Muscle of leg (tissue), 16 donors: ENCODE measurements at places on chromosomes 16 and 17.

DNA sequence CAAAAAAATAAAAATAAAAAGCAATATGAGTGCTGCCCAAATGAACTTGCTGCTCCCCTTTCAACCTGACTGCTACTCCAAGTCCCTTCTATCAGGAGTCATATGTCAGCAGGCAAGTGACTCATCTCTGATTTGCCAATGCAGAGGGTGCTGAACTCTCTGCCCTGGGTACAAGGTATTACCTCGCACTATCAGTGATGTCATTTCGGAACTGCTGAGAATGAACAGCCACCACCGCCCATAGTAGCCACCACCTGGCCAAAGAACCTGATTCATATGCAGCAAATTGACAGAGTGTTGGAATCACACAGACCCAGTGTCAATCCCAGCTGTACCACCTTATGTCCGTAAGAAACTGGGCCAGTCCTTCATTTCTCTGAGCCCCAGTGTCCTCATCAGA, 31.2 kb downstream of the LYRM9 start:
- DNase-seq: no peak

- no peak for DNase-seq
Measured at GRCh38 chr17:36613155-36613554, 11.8 kb downstream of the MRM1 start.

- no peak for DNase-seq
Measured at GRCh38 chr17:2580151-2580550, 13.3 kb upstream of the PAFAH1B1 start.

GRCh38 chr17:30343796-30344195, 9.9 kb upstream of the TMIGD1 start:
- no peak for DNase-seq

DNA sequence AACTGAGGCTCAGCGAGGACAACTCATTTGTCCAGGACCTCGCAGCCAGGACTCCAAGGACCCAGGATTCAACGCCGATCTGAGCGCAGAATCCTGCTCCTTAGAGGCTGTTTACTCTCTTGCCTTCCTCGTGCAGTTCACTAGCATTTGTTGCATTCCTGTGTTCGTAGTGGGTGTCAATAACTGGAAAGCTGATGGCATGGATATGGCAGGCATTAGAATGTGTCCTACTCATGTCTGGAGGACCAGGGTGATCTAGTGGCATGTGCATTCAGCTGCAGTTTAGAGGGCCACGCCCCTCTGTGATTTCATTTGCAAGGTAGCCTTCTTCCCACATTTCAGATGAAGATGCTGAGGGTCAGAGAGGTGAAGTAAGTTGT, 510 bp downstream of the CRISPLD2 start:
- DNase-seq: no peak

- DNase-seq: no peak
Measured at GRCh38 chr17:36942019-36942599, 4.8 kb downstream of the LHX1 start.

DNA sequence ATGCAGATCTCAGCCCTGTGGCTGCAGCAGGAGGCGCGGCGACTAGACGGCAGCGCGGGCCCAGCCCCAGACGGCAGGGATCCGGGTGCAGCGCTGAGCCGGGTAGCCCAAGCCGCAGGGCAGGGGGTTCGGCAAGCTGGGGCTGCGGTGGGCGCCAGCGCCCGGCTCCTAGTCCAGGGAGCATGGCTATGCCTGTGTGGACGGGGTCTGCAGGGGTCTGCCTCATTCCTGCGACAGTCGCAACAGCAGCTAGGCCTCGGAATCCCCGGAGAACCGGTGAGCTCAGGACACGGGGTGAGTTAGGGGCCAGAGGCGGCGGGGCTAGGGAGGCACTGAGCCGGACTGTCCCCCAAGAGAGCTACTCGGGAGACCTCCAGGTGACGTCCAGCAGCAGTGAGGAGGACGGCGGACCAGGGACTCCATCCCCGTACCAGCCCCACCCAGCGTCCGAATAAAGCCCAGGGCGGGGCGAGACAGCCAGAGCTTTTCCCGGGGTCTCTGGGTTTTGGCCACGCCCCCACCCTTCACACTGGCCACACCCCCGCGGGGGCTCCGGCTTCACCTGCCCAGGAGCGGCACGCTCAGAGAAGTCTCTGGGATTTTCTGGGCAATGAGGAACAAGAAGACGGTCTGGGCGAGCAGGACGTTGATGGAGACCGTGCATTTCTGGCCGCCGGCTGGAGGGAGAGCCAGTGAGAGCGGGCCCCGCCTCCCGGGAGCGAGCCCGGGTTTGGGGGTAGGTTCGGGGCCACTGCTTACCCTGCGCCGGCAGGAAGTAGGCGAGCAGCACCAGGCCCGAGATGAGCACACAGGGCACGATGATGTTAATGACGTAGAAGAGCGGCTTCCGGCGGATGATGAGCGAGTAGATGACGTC, 1.1 kb downstream of the C17orf107 start:
- peak; percentile 56 for DNase-seq

- DNase-seq: no peak
Measured at GRCh38 chr17:17666111-17666714, 15.0 kb upstream of the RAI1 start.

GRCh38 chr17:80457236-80457856, 19.1 kb downstream of the NPTX1 start:
- no peak for DNase-seq

GRCh38 chr17:44761932-44762810, 3.4 kb downstream of the ADAM11 start:
- DNase-seq: no peak

- DNase-seq: peak; percentile 44
Measured at GRCh38 chr17:43528319-43528987, 17.7 kb downstream of the ETV4 start.

DNA sequence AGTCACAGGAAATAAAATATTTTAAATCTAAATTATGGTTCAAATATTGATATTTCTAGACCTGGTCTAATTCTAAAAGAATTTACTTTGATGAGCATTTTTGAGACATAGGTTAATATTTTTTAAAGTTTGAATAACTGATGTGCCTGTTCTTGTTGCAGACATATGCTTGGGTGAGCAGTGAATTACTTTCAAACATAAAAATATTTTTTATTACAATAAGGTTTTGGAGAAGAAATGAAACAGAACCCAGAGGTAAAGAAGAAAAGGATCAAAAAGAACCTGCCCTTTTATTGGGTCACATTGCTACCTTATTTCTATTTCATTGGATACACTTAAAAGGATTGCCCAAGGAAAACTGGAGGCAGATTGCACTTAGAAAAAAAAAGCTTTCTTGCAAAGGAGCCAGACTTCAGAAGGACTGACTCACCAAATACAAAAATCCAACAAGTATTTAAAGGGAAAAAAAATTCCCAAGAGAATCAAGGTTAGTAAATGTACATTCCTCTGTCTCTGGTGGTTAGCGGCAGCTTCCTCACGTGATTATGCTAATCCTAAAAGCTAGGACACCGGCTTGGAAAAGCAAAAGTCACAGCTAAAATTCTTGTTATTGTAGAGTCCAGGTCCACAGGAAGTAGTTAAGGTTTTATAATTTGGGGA, 18.5 kb downstream of the ENPP7 start:
- no peak for DNase-seq

GRCh38 chr17:81537343-81537855, 9.2 kb downstream of the FSCN2 start:
- no peak for DNase-seq

DNA sequence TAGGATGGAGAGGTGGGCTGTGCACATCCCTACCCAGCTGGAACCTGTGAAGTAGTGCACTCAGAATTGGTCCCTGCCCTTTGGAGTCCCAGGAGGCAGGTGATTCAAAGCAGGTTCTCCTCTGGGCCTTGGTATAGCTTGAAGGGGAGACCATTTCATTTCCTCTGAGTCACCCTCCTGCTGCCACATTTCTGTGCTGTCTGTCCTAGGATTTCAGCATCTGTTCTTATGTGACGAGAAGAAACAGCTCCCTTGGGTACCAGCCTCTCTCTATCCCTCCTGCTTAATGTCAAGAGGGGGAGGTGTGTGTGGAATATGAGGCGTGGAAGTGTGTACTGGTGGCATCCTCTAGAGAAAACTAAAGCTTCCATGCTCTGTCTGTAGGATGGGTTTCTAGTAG, 5.0 kb upstream of the NFE2L1 start:
- DNase-seq: no peak

DNA sequence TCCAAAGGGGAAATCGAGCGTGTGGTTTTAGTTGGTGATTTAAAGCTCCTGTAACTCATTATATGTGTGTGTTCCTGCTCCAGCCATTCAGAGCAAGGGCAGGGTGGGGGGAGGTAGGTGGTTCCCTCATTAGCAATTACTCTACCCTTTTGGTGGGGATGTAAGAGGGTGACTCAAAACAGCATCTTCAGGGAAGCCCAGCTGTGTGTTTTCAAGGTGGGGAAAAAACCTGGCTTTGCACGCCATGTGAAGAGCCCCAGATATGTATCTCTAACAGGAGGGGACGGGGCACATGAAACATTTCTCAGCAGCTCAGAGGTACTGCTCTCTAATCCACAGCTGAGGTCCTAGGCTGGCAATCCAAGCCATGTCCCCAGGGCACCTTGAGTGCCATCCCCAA, 241.3 kb upstream of the ZFHX3 start:
- DNase-seq: no peak

- DNase-seq: no peak
Measured at GRCh38 chr16:77951788-77952187, 70.6 kb upstream of the CLEC3A start.

GRCh38 chr16:51072591-51072990, 78.5 kb downstream of the SALL1 start:
- DNase-seq: no peak

DNA sequence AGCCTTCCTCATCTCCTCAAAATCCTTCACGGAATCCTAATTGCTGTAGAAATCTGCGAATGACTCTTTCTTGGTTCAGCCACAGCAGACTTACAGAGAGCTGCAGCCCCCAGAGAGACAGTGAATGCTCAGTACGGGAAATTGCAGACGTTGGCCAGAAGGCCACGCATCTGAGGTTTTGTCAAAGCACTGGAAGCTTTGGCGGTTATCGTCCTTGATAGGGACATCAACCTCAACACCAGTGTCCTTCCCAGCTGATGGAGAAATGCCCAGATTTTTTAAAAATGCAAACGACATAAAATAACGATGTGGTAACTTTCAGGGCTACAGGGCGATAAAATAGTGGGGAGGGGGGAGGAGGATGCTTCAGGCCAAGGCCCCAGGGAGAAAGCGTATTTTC, 166.6 kb upstream of the CIBAR2 start:
- peak; percentile 61 for DNase-seq

DNA sequence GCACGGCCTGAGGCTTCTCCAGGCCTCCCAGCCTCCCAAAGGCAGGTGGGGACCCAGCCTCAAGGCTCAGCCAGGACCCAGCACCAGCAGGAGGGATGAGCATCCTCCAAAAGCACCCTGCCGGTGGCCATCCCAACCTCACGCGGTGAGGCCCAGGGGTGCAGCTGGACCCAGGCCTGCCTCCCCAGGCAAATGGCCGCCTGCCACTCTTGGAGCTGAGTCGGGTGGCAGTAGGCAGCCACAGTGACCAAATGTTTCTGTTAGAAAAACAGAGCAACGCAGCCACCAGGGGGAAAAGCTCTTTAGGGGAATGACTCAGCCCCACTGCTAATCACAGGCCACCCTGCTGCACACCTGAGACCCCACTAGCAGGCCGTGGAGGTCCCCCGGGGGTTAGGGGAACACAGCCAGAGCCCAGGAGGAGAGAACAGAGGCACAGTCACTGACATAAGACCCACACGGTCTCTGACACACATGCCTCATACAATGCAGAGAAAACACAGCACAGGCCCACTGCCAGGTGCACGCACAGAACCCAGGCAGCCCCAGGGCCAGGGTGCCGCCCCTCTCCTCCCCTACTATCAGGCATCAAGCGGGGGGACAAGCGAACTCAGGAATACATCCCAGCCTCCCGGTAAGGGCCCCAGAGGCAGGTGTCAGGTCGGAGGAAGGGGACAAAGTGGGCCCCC, 12.4 kb downstream of the BCAR1 start:
- DNase-seq: no peak

GRCh38 chr16:57966204-57966771, 4.6 kb downstream of the CNGB1 start:
- no peak for DNase-seq

DNA sequence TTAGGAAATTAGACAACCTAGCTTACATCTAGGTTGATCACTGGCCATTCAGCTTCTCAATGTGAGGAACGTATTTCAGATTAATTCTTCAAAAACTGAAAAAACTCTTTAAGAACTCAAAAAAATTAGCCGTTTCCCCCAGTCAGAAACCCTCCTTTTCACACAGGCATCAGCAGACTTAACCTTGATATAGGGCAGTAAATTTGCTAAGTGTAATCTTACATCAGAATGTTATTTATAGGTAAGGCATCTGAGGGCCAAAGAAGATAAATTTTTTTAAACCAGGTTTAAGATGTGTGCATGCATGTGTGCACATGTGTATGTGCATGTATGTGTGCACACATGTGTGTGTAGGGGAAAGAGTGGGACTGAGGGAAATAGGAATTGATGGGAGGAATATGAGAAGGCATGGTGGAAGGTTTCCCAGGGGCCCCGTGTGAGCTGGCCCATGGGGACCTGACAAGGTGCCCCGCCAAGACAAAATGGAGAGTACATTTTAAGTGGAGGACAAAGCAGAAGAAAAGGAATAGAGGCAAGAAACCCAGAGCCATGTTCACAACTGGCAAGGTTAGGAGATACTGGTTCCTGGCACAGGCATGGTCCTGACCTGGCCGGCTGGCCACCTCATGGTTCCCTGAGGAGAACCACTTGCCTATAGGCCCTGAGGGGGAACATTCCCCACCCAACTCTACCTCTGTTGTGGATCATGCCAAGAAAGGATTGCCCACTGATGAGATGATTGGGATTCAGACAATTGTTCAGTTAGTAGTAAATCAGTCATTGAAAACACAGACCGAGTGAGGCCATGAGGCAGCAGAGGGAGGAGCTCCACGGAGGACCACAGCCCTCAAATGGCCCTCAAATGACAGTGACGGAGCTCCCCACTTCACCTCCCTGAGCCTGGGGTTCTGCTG, 33.0 kb downstream of the TEX2 start:
- DNase-seq: no peak

GRCh38 chr17:63294776-63295175, 151.3 kb downstream of the CYB561 start:
- DNase-seq: peak; percentile 39

DNA sequence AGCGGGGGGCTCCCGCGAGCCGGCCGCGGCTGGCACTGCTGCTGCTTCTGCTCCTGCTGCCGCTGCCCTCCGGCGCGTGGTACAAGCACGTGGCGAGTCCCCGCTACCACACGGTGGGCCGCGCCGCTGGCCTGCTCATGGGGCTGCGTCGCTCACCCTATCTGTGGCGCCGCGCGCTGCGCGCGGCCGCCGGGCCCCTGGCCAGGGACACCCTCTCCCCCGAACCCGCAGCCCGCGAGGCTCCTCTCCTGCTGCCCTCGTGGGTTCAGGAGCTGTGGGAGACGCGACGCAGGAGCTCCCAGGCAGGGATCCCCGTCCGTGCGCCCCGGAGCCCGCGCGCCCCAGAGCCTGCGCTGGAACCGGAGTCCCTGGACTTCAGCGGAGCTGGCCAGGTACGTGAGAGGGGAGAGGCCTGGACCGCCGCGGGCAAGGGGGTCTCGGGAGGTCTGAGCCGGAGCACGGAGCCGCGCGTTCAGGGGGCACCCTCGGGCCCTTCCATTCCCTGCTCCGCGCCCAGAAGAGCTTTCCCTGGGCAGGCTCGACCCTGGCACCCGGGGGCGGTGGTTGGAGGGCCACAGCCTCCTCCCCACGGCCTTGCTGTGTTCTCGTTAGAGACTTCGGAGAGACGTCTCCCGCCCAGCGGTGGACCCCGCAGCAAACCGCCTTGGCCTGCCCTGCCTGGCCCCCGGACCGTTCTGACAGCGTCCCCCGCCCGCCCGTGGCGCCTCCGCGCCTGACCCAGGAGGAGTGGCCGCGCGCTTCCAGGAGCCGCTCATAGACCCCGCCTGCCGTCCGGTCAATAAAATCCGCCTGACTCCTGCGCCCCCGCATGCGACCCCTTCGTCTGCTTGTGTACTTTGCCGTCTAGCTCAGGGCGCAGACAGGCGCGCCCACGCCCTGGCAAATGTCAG, 591 bp downstream of the NPW start:
- no peak for DNase-seq
